ENCODE measurements at places on chromosomes 13 and 19.
A peak's percentile ranks its signal among the peaks of the same experiment; 100 is the strongest.

DNA sequence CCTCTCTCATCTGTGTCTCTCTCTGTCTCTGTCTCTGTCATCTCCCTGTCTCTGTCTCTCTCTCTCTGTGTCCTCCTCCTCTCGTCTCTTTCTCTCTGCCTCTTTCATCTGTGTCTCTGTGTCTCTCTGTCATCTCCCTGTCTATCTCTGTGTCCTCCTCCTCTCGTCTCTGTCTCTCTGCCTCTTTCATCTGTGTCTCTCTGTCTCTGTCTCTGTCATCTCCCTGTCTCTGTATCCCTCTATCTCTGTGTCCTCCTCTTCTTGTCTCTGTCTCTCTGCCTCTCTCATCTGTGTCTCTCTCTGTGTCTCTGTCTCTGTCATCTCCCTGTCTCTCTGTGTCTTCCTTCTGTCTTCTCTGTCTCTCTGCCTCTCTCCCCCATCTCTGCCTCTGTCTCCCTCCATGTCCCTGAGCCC lies 551 bp upstream of the EBI3 start:
- DNase-seq = no peak

DNA sequence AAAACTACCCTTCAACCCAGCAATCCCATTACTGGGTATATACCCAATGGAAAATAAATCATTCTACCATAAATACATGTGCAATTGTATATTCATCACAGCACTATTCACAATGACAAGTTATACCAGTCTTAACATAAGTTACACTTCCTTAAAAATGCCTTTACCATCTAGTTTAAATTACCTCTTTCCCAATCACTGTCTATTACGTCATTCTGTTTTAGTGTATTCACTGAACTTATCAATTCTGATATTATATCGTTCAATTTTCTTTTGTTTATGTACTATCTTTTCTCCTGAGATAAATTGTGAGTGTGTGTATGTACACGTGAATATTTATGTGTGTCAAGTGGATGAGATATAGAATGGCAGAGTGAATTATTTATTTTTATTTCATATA lies 1416.8 kb downstream of the OLFM4 start:
- no peak for DNase-seq

DNA sequence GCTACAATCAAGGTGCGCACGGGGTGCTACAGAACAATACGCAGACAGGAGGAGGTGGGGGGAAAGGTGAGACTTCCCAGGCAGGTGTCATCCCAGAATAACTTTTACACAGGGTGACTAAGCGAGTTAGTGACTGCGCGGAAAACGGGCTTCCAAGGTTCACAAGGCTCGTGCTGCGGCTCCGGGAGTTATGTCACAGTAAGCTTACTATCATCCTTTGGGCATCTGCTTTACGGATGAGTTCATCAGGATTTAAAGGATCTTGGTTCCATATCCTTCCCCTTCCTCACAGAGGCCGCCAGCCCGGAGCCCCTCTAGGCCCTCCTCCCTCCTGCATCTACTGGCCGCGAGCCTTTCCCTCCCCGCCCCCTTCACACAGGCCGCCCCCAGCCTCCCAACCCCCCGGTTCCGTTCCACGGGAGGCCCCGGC lies 474 bp upstream of the IFT88 start:
- DNase-seq = peak; percentile 46

GRCh38 chr13:80862456-80862855 lies 521.5 kb upstream of the SPRY2 start:
- no peak for DNase-seq

- DNase-seq = no peak
These were observed 62.8 kb upstream of the STARD13 start for GRCh38 chr13:33348366-33348765.

DNA sequence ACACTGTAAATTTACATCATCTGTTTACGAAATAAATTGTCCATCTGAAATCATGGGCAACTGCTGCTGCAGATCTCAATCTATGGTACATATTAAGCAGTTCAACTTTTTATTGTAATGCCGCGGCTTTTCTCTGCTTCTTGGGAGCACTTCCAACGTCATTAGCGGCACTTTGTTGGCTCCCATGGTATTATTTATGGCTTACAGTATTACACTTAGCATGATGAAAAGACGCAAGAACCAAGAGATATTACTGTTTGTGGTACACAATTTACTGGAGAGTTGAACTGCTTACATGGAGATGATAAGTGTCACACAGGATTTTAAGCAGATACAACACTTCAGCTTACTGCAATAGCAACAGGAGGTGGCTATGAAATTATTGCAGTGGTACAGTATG lies 442.1 kb downstream of the PCDH20 start:
- DNase-seq = no peak

GRCh38 chr19:4567584-4568071 lies 8.1 kb upstream of the SEMA6B start:
- no peak for DNase-seq

DNA sequence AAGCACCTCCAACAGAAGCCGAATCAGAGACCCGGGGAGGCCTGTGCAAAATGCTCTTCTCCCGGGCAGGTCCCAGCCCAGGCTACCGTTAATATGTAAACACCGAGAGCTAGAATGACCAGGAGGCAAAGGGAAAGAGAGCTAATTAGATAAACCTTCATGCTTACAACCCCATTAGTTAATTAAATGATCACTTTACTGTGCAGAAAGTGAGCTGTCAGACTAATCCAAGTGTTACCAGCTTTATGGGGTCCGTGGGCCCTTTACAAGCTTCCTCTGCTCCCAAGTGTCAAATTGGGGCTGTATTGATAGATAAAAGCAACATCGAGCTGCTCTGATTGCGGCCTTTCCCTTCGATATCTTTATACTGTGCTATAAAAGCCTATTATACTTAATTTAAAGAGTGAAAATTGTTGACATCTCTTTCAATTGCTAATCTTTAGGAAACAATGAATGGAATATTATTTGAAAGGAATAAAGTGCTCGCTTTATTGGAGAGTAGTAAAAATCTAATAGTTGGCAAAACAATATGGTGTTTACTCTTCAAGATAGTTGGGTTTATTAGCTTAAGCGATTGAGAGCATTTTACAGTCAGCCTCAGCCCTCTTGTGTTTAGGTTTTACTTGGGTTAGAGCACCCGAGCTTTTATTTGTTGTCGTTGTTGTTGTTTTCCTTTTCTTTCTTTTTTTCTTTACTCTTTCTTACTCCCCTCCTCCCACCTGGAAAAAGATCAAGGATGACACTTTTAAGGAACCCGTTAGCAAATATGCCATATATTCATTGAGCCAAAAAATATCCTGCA lies 189.3 kb upstream of the GPR12 start:
- no peak for DNase-seq

DNA sequence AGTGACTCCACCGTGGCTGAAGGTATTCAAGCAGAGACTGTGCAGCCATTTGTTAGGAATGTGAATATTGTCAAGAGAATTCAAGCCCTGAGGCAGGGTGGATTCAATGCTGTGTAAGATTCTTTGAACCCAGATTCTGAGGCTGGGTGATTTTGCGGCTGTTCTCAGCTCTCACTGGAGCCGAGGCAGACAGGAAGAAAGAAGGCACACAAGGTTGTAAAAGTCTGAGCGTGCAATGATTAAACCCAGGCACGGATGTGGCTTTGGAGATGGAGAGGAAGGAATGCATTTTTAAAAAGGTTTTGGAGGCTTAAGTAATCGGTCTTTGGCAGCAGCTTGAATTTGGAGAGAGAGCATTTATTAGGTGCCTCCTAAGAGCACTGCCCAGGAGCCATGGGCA lies 187.9 kb downstream of the KATNAL1 start:
- no peak for DNase-seq

DNA sequence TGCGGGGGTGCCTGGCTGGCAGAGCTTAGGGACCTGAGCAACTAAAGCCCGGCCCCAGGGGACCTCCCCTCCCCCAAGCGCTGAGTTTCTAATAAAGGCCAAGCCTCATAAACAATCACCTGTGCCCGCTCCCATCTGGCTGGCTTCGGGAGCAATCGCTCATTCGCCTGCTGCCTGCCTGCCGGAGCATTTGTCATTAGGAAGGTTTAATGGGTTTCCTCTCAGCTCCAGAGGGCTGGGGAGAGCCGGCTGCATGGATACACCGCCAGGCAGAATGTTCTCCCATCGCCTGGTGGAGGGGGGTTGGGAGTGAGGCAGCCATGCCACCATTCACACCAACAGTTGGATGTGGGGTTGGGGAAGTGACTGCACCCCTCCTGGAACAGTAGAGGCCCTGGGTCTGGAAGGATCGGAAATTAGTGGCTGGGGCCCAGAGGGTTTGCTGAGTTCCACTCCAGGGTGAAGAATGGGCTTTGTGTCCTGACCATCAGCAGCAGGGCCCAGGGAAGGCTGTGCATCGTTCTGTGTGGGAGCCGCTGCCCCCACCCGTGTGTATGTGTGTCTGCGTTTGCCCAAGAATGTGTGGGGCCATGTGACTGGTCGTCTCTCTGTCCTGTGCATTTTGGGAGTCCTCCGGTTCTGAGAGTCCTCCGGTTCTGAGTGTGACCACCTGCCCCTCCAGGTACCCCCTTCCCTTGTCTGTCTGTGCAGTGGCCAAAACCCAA lies 15.3 kb downstream of the PIN1 start:
- DNase-seq = no peak

- DNase-seq = no peak
These were observed 25.3 kb downstream of the ELAVL1 start for GRCh38 chr19:7980168-7980567.

- DNase-seq = no peak
These were observed 32.7 kb upstream of the GPR183 start for GRCh38 chr13:99339736-99340397.

DNA sequence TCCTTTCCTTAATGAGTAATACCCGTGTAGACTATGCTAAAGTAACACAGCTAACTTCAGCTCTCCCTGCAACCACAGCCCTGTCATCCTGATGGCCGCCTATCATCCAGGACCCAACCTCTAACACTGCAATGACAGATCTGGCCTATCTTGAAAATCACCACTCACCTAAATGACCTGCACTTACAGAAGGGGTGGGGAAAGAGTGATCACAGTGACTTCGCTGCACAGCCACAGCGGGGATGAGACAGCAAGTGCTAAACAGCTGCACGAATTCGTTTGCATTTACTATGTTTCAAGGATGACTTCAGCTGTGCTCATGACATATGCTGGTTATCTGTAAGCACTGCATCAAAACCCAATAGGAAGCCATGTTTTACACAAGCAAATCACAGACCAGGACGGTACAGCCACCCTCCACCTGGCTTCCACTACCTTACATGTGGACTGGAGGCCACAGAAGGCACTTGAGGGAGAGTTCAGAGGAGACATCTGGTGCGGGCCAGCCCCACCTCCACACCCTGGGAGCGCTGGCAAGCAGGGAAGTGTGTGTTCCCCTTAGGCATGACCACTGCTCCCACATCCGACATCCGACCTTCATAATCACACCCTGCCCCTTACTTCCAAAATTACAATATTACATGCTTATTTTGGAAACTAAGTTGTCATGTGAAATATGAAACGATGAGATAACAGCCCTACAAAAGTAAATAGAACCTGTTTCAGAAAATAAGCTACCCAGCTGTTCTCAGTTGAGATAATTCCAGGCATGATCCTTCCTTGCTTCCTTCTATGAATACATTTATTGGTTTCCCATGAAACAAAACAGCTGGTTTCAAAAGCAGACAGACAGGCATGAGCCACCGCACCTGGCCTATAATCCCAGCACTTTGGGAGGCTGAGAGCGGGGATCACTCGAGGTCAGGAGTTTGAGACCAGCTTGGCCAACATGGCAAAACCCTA lies 95.7 kb downstream of the STK24 start:
- DNase-seq = no peak

DNA sequence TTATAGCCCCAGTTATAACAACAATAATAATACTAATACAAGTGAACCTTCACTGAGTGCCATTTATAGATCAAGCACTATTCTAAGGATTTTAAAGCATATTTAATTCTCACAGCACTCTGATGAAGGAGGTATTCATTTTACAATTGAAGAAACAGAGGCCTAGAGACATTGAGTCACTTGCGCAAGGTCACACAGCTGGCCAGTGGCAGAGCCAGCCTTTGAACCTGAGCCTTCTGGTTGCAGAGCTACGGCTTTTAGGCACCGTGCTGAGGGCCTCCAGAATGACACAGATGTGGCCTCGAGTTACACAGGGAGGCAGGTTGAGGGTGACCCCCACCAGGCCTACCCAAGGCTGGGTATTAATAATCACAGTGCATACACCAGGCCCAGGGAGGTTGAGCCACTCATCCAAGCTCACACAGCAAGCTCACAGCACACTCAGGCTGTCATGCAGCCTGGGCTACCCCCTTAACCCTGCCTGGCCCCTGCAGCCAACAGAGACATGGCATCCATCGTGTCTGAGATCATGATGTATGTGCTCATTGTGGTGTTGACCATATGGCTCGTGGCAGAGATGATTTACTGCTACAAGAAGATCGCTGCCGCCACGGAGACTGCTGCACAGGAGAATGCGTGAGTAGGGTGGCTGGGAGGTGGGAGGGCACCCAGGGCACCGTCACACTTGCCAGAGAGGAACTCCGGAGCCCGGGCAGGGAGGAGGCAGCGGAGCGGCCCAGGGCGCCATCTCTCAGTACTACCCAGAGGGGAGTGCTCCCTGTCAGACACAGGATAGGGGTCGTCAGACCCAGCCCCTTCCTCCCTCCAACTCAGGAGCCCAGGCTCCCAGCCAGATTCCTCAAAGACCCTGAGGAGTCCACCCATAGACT lies 2.7 kb upstream of the HPN start:
- no peak for DNase-seq

GRCh38 chr13:26705536-26705935 lies 55.0 kb downstream of the GPR12 start:
- DNase-seq = no peak

GRCh38 chr13:26941345-26942174 lies 181.0 kb upstream of the GPR12 start:
- DNase-seq = no peak

GRCh38 chr13:67259208-67259607 lies 29.1 kb upstream of the PCDH9 start:
- no peak for DNase-seq

- no peak for DNase-seq
These were observed 30.0 kb upstream of the HMGB1 start for GRCh38 chr13:30495746-30496145.

- no peak for DNase-seq
These were observed 4.2 kb downstream of the SHC2 start for GRCh38 chr19:456547-457110.

DNA sequence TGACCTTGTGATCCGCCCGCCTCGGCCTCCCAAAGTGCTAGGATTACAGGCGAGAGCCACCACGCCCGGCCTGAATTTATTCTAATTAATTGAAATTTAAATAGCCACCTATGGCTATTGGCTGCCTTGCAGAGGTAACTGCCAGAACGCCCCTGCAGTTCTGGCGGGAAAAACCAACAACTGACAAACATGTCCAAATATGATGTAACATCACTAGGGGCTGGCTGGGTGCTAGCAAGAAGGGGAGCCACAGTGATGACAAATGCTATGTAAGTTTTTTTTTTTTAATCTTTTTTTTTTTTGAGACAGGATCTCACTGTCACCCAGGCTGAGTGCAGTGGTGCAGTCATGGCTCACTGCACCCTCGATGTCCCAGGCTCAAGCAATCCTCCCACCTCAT lies 12.9 kb downstream of the ZSWIM9 start:
- DNase-seq = no peak

Data from tibial artery (tissue), 4 donors.